ENCODE measurements at places on chromosomes 6 and 20.

GRCh38 chr6:142404751-142405150 lies 102.9 kb downstream of the ADGRG6 start:
- no peak for DNase-seq

DNA sequence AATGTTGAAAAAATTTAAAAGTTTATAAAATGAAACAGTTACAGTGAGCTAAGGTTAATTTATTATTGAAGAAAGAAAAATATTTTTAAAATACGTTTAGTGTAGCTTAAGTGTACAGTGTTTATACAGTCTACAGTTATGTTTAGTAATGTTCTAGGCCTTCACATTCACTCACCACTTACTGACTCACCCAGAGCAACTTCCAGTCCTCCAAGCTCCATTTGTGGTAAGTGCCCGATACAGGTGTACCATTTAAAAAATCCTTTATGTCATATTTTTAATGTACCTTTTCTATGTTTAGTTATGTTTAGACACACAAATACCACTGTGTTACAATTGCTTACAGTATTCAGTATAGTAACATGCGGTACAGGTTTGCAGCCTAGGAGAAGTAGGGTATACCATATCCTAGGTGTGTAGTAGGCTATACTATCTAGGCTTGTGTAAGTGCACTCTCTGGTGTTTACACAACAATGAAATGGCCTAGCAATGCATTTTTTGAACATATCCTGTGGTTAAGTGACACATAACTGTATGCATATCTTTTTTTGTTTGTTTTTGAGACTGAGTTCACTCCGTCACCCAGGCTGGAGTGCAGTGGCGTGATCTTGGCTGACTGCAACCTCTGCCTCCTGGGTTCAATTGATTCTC lies 26.3 kb downstream of the FLRT3 start:
- DNase-seq: no peak

- no peak for DNase-seq
Measured at GRCh38 chr20:50330504-50331313, 140.1 kb downstream of the CEBPB start.

GRCh38 chr6:154258064-154258757 lies 98.4 kb downstream of the IPCEF1 start:
- no peak for DNase-seq

GRCh38 chr6:138499303-138500018 lies at the start of gene NHSL1:
NHSL1 (minus strand) TSS chr6:138499494; CDS start chr6:138499290, 204 bp downstream.
- DNase-seq: no peak

DNA sequence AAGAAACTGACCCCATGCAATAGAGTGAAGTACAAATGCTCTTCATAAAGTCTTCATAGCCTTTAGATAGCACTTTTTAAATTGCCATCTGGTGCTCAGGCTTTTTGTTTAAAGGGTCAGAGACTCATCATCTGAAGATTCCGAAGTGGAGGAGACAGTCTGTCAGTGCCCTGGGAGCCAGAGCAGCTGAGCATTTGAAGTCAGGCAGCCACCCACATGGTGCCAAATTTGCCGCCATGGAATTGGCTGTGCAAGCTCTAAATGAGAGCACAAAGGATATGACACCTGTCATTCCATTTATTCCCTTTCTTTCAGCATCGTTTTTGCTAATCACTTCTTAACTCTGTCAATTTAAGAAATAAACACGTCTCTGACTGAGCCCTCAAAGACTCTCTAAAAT lies 32.8 kb upstream of the CEP162 start:
- no peak for DNase-seq

DNA sequence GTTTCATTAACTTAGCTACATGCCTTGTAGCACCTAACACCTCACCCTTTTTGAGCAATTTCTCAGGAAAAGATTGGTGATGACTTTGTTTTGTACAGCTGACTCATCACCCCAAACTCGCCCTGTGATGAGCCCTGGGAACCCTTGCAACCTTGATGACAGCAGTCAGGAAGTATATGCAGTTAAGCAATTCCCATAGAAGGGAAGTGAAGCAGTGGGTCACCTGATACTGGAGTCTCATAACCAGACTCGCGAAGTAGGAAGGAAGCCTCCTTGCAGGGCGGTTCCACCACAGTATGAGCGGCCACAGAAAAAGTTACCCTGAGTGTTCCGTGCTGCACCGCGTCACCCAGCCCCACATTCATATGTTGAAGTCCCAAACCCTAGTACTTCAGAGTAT lies 82.0 kb upstream of the EDN1 start:
- DNase-seq: no peak

DNA sequence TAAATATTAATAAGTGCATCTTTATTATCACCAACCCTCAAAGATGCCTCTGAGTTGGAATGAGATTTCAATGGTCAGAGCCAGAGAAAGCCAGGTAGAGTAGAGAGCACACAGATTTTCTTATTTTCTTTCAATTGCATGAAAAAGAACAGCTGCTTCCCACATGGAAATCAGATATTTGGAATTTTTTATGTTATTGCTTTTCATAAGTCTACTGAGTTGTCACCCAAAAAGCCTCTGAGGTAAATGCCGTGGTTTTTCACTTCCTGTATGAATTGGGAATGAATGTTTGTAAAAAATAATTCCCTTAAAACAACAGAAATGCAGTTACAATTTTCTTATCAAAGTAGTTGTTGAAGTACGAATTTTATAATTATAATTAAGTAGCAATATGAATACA lies 563.1 kb downstream of the RFPL4B start:
- DNase-seq: no peak

GRCh38 chr6:144657691-144658090 lies 372.6 kb downstream of the UTRN start:
- no peak for DNase-seq

- no peak for DNase-seq
Measured at GRCh38 chr6:19921786-19922185, 84.6 kb downstream of the ID4 start.

- no peak for DNase-seq
Measured at GRCh38 chr20:38098952-38099351, 65.4 kb downstream of the RPRD1B start.

DNA sequence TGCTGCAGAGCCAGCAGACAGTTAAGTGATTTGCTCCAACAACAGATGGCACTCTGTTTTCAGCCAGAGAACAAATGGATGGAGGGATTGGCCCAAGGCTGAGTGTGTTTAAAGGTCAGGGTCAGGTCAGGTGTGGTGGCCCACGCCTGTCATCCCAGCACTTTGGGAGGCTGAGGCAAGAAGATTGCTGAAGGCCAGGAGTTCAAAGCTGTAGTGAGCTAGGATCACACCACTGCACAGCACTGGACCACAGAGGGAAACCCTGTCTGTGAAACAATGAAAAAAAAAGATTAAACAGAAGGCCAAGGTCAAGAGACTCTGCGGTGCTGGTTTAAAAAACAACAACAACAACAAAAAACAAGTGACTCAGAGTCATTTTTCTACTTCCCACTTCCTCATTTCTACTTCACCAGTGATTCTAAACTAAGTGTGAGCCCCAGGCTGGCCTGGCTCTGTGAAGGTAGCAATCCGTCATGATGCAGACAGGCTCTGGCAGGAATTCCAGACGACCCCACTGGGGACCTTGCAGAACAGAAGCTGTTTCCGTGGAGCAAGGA lies 42.5 kb upstream of the ARMC2 start:
- DNase-seq: no peak

- no peak for DNase-seq
Measured at GRCh38 chr6:147071776-147072175, 132.4 kb upstream of the STXBP5 start.

GRCh38 chr6:45026003-45026516 lies 302.1 kb upstream of the RUNX2 start:
- DNase-seq: no peak

- DNase-seq: no peak
Measured at GRCh38 chr6:94468830-94469229, 1049.5 kb upstream of the EPHA7 start.

GRCh38 chr6:111784433-111784832 lies 88.8 kb downstream of the FYN start:
- peak; percentile 76 for DNase-seq

GRCh38 chr6:104509355-104509754 lies 350.4 kb downstream of the HACE1 start:
- DNase-seq: no peak

DNA sequence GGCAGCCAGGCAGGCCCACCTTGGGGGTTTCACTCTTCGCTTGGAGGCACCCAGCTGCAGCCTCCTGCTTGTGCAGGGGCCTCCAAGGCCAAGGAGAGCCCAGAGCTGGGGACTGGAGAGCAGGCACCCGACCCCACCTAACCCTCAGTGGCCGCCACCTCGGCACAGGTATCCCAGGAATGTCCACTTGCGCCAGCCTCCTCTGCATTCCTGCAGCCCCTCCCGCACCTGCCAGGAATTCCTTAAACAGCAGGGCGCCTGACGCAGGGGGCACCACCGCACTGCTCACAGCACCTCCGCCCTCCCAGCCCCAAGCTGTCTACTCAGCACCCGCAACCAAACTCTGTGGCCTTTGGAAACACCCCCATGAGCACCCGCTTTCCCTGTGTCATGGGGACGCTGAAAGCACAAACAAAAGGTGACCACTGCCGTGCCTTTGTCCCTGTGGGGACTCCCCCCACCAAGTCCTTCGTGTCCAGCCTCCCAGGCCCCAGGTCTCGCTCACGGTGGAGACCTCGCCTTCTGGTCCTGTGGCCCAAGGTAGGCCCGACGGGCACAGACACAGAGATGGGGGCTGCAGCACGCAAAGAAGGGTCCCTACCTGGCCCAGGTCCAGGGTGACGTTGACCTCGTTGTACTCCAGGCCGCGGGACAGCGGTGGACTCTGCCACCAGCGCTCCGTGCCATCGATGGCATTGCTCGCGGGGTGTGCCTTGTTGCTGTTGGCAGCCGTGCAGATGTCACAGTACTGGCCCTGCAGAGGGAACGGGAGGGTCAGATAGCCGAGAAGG lies 5.1 kb downstream of the LAMA5 start:
- no peak for DNase-seq

- no peak for DNase-seq
Measured at GRCh38 chr6:35402136-35402855, 49.8 kb upstream of the FANCE start.

DNA sequence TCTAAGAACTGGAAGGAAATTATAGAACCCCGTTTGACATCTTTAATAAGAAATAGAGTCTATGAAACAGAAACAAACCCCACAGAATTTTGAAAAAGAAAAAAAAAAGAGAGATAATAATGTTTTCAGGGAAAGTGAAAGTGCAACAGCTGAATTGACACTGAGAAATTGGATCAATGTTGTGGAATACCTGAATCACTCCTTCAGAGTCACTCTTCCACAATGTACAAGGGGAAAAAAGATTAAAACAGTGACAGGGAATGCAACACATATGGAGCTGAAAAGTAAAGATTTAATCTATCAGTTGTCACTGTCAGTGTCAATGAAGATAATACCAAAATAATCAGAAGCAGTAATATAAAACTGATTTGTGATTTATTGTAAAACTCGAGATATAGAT lies 520.8 kb upstream of the HS3ST5 start:
- no peak for DNase-seq

DNA sequence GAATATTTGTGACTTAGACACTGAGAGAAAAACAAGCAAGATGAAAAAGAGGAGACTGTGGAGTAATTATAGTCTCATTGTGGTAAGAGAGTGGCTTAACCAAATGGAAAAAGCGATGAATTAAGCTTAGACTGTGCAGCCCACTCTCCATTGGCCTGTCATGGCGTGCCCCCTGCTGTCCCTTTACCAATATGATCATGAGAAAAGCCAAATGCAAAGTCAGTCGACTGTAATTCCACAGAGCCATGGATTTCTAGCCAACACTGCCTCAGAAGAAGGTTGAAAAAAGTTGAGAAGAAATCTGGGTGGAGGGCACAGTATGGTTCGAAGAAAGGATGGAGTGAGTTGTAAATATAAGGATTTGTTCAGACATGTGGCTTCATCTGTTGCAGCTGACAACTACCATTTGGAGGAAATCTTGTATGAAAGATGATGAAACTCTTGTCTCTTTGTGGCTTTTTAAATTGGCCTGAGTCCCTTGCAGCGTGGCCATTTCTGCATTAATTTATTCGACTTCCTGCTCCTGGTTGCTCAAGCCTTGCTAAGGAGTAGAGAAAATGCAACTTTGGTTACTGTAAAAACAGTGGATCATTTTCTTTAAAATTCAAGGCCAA lies 251.4 kb downstream of the DOK5 start:
- no peak for DNase-seq

GRCh38 chr20:6178537-6178936 lies 55.7 kb upstream of the FERMT1 start:
- peak; percentile 26 for DNase-seq

GRCh38 chr6:15713325-15713724 lies 50.5 kb upstream of the DTNBP1 start:
- no peak for DNase-seq

GRCh38 chr6:158797331-158798310 lies 21.5 kb downstream of the EZR start:
- no peak for DNase-seq

DNA sequence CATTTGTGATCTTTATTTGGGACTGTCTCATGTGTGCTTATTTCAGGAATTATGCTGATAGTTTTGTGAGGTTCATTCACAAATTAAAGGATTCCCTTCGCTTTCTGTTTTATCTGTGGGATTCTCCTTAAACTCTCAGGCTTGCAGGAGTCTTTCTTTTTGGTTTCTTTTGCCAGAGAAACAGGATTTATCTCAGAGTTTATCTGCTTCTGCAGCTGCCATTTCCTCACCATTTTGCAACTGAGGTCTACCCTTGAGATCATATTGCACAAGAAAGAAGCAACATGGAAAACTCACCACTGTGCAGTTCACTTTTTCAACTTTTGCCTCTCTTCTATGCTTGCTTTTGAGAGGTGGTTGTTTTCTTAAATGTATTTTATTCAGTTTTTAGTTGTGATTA lies 201.0 kb downstream of the PRL start:
- DNase-seq: no peak

DNA sequence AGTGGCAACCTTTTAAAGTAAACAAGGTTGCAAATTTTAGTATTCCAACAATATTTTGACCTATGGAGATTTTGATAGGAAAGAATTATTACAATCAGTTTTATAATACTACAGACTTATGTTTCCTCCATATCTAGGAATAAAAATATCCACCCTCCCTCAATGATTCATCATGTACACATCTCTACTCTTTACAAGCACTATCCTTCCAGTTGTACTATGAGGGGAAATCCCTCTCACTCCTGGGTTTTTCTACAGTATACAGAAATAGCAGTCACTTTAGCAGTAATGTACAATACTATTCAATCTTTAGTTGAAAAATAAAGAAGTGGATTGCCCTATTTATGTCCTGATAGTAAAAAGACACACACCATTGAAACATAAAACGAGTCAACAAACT lies 46.3 kb upstream of the SCML4 start:
- DNase-seq: peak; percentile 50

DNA sequence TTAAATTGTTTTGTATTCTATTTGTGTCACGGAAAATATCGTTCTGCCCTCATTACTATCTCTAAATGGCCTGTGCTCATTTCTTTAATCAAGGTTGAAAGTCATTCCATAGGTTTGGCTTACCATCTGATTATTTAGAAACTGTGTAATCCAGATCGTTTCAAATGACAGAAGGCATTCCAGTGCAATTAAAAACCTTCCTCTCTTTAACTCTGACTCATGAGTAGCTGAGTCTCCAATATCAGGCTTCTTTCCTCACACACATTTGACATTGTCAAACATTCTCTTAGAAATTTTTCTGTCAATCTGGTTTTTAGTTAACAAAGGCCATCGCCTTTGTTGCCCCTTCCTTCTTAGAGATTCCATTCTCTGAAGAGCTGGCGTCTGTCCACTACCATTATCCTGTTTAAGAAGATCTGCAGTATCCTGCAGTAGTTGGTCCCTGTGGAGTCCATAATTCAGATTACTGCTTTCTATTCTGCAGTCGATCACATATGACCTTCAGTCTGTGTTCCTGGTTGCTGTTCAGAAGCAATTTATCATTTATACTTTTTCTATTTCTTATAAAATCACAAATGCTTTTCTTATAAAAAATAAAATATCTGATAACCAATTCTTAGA lies 3.9 kb upstream of the TRDN start:
- no peak for DNase-seq
